Naive B cell (primary cell): ENCODE measurements at places on chromosomes 11 and 22. TPM values are rescaled to one million over a fixed set of nuclear protein-coding genes. Genes with fewer than 3 reads are reported as not detected.

GRCh38 chr11:10038521-10039302, 255.3 kb downstream of the SBF2 start:
- peaks cover 6% of the 10 kb centered on the region for H3K4me1 ChIP-seq
- DNase-seq: no peak
- no peaks in the 10 kb centered on the region for H3K27me3 ChIP-seq
- H3K36me3 ChIP-seq: no peaks in the 10 kb centered on the region
- no peak overlapping the region for H3K27ac ChIP-seq
- no peak overlapping the region for H3K4me3 ChIP-seq

GRCh38 chr22:26602127-26602526, 12.2 kb upstream of the TPST2 start:
- H3K27ac ChIP-seq: no peak overlapping the region
- H3K27me3 ChIP-seq: peaks cover 23% of the 10 kb centered on the region
- no peak overlapping the region for H3K4me3 ChIP-seq
- H3K4me1 ChIP-seq: no peaks in the 10 kb centered on the region
- H3K36me3 ChIP-seq: no peaks in the 10 kb centered on the region
- no peak for DNase-seq

- no peak for DNase-seq
- peaks cover 3% of the 10 kb centered on the region for H3K4me1 ChIP-seq
- peaks cover 7% of the 10 kb centered on the region for H3K27me3 ChIP-seq
- no peak overlapping the region for H3K4me3 ChIP-seq
Observed at GRCh38 chr11:111999111-111999510, 26.1 kb upstream of the DLAT start.

DNA sequence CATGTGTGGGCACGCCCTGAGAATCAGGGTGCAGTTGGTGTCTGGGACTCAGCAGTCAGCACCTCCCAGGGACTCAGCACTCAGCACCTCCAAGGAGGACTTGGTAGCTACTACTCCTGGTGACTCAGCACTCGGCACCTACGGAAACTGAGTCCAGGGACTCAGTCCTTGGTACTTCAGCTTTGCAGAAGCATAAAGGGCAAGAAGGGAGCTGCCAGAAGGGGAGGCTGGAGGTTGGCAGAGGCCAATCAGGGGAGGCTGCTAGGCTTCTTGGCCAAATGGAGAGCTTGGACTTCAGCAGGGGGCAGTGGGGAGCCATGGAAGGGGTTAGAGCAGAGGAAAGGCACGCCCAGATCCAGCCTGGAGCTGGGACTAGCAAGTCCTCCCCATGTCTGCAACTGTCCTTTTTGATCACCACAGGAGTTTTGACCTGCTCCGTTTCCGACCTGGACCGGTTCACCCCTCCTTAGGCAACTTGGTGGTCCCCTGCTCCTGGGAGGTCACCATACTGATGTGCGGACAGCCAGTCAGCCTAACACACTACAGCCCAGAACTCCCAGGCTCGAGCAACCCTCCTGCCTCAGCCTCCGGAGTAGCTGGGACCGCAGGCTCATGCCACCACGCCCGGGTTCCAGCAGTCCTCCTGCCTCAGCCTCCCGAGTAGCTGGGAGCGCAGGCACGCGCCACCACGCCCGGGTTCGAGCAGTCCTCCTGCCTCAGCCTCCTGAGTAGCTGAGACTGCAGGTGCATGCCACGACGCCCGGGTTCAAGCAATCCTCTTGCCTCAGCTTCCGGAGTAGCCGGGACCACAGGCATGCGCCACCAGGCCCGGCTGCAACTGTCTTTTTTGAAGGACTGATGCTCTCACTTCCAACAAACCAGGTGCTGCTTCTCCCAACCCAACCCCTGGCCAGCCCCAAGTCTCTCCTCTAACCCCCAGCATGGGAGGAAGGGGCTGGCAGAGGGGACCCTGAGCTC, 1.5 kb downstream of the ANO9 start:
- H3K36me3 ChIP-seq: no peaks in the 10 kb centered on the region
- no peak overlapping the region for H3K27ac ChIP-seq
- DNase-seq: no peak
- H3K4me1 ChIP-seq: peaks cover 8% of the 10 kb centered on the region
- H3K4me3 ChIP-seq: peak overlapping the region; percentile 56
- H3K27me3 ChIP-seq: no peaks in the 10 kb centered on the region

- H3K27me3 ChIP-seq: no peaks in the 10 kb centered on the region
- DNase-seq: no peak
- H3K36me3 ChIP-seq: no peaks in the 10 kb centered on the region
- no peak overlapping the region for H3K4me3 ChIP-seq
- H3K27ac ChIP-seq: no peak overlapping the region
Observed at GRCh38 chr22:27533105-27533745, 268.3 kb downstream of the MN1 start.

- no peak overlapping the region for H3K27ac ChIP-seq
- peak overlapping the region; percentile 87 for H3K4me3 ChIP-seq
- H3K4me1 ChIP-seq: peaks cover 26% of the 10 kb centered on the region
- H3K27me3 ChIP-seq: peaks cover 29% of the 10 kb centered on the region
Observed at GRCh38 chr22:38873469-38874411, 1.7 kb upstream of the CBX6 start.

ADORA2A gene
- polyA plus RNA-seq: 53.8 TPM

GRCh38 chr11:45333001-45333971, 47.1 kb upstream of the SYT13 start:
- peaks cover 41% of the 10 kb centered on the region for H3K27me3 ChIP-seq
- no peak for DNase-seq

GRCh38 chr11:120217941-120218694, 7.3 kb downstream of the OAF start:
- no peaks in the 10 kb centered on the region for H3K4me1 ChIP-seq
- peak overlapping the region; percentile 10 for H3K27ac ChIP-seq
- no peak overlapping the region for H3K4me3 ChIP-seq
- DNase-seq: no peak

CDC42BPG gene
- polyA plus RNA-seq: 0.25 TPM

RAB6A gene
- polyA plus RNA-seq: 79.7 TPM

DNA sequence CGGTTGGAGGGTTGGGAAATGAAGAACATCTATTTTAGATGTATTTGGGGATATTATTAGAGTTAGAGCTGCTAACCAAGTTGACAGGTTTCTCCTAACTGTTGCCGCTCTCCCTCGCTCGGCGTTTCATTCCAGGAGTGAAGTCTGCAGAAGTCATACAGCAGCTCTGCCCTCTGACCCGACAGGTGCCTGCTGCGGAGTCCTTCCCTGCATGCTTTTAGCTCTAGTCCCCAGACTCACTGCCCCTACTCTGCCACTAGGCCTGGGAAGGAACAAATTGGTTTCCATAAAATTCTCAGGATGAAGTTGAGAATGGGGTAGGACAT, 124.9 kb downstream of the DBX1 start:
- H3K36me3 ChIP-seq: no peaks in the 10 kb centered on the region
- no peak overlapping the region for H3K4me3 ChIP-seq
- DNase-seq: no peak
- H3K27ac ChIP-seq: no peak overlapping the region
- H3K4me1 ChIP-seq: no peaks in the 10 kb centered on the region
